ENCODE measurements at places on chromosomes 6 and 20. TPM values are rescaled to one million over a fixed set of nuclear protein-coding genes. Genes with fewer than 3 reads are reported as not detected.

Gene PROCR
- total RNA-seq: 45.4 TPM

Gene SAPCD1
- total RNA-seq: 6.0 TPM

DNA sequence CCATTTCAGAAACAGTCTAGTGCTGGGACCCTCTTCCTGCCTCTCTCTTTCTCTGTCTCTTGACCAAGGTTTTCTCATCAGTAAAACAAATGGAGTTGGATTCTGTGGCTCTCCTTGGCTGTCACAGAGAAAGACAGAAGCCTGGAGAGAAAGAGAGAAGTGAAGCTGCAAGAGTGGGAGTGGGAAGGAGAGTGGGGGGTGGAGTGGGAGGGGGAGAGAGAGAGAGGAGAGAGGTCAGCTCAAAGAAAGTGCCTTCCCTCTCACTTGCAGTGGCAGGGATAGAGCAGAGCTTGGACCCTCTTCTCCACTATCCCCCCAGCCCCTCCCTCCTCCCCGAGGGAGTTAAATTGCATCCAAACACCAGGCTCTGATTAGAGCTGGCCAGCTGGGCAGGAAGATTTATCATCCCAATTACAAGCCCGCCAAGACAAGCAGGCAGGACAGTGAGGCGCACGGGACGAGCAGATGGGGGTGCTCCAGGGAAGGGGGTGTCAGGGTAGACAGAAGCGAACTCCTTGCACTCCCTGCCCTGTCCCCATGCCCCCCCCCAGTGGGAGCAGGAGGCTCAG, 74.3 kb downstream of the CD40 start:
- H3K36me3 ChIP-seq: no peaks in the 10 kb centered on the region
- peaks cover 17% of the 10 kb centered on the region for H3K27me3 ChIP-seq
- no peaks in the 10 kb centered on the region for H3K4me1 ChIP-seq

DNA sequence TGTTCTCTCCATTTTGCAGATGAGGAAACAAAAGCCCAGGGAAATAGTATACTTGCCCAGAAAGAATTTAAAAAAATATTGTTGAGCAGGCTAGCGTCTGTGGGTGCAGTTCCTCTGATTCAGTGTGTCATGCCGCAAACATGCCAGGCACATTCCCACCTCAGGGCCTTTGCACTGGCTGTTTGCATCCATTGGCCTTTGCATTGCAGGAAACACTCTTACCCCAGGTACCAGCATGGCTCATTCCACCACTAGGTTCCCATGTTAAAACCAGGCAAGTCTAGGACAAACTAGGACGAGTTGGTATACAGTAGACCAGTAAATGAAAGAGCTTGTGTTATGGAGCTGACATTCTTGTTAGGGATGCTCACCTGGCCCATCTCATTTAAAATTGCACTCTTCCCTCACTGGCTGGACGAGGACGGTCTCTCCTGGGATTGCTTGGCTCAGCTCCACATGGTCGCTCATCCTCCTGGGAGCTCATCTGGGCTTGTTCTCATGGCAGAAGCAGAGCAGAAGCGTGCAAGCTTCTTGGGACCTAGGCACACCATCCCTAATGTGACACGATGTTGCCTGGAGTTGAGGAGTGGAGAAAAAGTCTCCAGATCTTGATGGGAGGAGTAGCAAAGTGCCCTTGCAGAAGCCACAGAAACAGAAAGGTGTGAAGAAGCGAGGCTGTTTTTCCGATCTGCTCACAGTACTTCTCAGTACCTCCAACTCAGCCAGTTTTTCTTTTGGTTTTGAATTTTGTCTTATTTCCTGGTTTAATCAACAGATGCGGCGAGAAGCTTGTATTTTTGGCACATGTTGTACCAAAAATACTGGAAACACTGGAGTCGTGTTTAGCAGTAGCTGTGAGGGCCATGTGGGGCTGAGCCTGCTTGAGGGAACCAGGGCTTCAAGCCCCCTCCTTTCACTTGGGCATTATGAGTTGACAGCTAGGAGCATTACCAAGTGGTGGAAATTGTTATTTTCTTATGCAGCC, 13.9 kb downstream of the ZNF831 start:
- DNase-seq: no peak
- peaks cover 73% of the 10 kb centered on the region for H3K27me3 ChIP-seq
- H3K27ac ChIP-seq: no peak overlapping the region
- no peaks in the 10 kb centered on the region for H3K36me3 ChIP-seq
- no peak overlapping the region for H3K4me3 ChIP-seq
- no peaks in the 10 kb centered on the region for H3K4me1 ChIP-seq

DNA sequence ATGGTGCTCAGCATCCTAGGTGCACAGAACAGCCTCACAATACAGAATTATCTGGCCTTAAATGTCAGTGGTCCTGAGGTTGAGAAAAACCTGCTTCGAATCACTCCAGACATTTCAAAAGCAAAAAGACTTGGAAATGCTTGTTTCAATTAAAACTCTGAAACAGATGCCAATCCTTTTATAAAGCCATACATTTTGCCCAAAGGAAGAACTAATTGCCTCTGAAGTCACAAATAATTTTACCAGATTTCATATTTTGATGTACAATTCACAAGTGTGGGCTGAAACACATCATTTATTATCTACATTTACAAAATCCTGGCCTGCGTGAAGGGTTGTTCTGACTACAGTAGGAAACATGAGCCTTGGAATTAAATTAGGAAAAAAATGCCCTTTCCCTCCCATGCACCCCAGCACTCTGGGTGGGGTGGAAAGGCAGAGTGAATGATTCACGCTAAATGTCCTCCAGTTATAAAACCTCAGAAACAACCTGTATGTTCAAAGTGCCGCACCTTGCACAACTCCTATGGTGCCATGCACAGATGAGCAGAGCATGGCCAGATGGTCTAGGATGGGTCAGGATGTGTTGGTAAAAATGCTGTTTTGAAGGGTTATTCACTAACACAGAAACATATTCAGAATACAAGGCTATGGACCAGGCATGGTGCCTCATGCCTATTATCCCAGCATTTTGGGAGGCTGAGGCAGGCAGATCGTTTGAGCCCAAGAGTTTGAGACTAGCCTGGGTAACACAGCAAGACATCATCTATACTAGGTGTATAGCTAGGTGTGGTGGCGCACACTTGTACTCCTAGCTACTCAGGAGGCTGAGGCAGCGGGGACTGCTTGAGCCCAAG, 87.0 kb downstream of the ZMYND8 start:
- H3K27me3 ChIP-seq: no peaks in the 10 kb centered on the region
- no peak overlapping the region for H3K4me3 ChIP-seq
- H3K4me1 ChIP-seq: peaks cover 15% of the 10 kb centered on the region
- peaks cover 7% of the 10 kb centered on the region for H3K36me3 ChIP-seq
- no peak for DNase-seq
- H3K27ac ChIP-seq: no peak overlapping the region

- H3K4me3 ChIP-seq: no peak overlapping the region
- peak; percentile 84 for DNase-seq
- no peaks in the 10 kb centered on the region for H3K36me3 ChIP-seq
These were observed 195.7 kb upstream of the SASH1 start for GRCh38 chr6:148146717-148147462.

GRCh38 chr6:46414398-46414797, 76.9 kb downstream of the RCAN2 start:
- no peak overlapping the region for H3K4me3 ChIP-seq
- H3K27me3 ChIP-seq: peaks cover 8% of the 10 kb centered on the region
- no peak for DNase-seq
- H3K4me1 ChIP-seq: no peaks in the 10 kb centered on the region
- no peaks in the 10 kb centered on the region for H3K36me3 ChIP-seq
- no peak overlapping the region for H3K27ac ChIP-seq

- H3K27me3 ChIP-seq: no peaks in the 10 kb centered on the region
- no peak overlapping the region for H3K27ac ChIP-seq
These were observed 27.4 kb upstream of the MAPRE1 start for GRCh38 chr20:32792316-32792715.

GRCh38 chr20:12808006-12808567, 200.7 kb upstream of the SPTLC3 start:
- DNase-seq: peak; percentile 34
- H3K36me3 ChIP-seq: no peaks in the 10 kb centered on the region
- H3K27me3 ChIP-seq: peaks cover 40% of the 10 kb centered on the region
- no peak overlapping the region for H3K4me3 ChIP-seq
- H3K4me1 ChIP-seq: no peaks in the 10 kb centered on the region

- peak overlapping the region; percentile 99 for H3K27ac ChIP-seq
- H3K4me3 ChIP-seq: peak overlapping the region; percentile 32
- DNase-seq: peak; percentile 89
- no peaks in the 10 kb centered on the region for H3K27me3 ChIP-seq
These were observed 93.3 kb upstream of the MARCKS start for GRCh38 chr6:113763876-113764275.

DNA sequence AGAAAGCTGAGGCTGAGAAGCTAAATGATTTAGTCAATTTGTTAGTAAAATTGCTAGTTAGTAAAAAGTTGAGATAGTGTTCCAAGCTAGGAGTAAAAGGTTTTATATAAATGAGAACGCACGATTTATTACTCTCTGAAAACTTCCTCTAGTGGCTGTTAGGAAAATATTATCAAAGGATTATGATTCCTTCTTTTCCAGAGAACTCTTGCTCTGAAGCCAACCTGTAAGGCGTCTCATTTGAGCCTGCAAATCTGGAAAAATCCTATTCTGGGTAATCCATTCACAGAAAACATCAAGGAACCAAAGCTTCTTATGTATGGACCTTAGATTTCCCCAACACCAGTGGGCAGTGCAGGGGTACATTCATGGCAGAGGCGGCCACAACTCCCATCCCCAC, 252.7 kb downstream of the SOD2 start:
- no peak for DNase-seq
- no peak overlapping the region for H3K4me3 ChIP-seq
- H3K36me3 ChIP-seq: no peaks in the 10 kb centered on the region

- H3K4me3 ChIP-seq: no peak overlapping the region
- no peak overlapping the region for H3K27ac ChIP-seq
- H3K4me1 ChIP-seq: no peaks in the 10 kb centered on the region
- H3K36me3 ChIP-seq: no peaks in the 10 kb centered on the region
- DNase-seq: no peak
- no peaks in the 10 kb centered on the region for H3K27me3 ChIP-seq
These were observed 14.9 kb downstream of the PRKN start for GRCh38 chr6:162712694-162713093.

DNA sequence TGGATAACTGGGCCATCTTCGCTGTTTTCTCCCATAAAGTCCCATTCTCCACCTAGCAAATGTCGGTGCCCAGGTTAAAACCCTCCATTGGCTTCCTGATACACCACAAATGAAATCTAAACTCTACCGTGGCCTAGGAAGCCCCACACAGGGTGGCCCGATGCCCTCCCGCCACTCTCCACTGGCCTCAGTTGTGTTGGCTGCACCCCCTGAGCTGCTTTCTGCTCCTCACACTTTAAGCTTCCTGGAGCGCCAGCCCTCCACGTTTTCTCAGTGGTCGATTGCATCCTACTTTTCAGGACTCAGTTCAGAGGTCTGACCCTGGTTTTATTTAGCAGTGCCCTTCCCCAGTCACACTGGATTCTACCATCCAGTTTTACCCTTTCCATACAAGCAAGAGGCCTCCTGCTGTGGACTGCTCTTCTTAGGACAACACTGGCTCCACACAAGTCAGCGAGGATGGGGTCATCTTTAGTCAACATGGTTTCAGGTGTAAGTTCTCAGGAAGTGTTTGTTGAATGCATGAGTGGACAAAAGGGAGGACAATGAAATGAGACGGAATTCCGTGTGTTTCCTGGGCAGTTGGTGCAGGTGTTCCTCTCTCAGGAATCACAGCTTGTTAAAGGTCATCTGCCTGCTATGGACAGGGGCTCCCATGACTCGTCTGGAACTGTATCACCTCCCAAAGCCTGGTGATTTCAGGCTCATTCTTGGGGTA, 124.1 kb downstream of the SULF2 start:
- H3K4me3 ChIP-seq: no peak overlapping the region
- H3K4me1 ChIP-seq: no peaks in the 10 kb centered on the region

GRCh38 chr6:165913676-165914570, 250.9 kb upstream of the PDE10A start:
- no peaks in the 10 kb centered on the region for H3K4me1 ChIP-seq
- H3K4me3 ChIP-seq: no peak overlapping the region
- no peak for DNase-seq
- peaks cover 22% of the 10 kb centered on the region for H3K27me3 ChIP-seq
- no peak overlapping the region for H3K27ac ChIP-seq
- H3K36me3 ChIP-seq: no peaks in the 10 kb centered on the region

DNA sequence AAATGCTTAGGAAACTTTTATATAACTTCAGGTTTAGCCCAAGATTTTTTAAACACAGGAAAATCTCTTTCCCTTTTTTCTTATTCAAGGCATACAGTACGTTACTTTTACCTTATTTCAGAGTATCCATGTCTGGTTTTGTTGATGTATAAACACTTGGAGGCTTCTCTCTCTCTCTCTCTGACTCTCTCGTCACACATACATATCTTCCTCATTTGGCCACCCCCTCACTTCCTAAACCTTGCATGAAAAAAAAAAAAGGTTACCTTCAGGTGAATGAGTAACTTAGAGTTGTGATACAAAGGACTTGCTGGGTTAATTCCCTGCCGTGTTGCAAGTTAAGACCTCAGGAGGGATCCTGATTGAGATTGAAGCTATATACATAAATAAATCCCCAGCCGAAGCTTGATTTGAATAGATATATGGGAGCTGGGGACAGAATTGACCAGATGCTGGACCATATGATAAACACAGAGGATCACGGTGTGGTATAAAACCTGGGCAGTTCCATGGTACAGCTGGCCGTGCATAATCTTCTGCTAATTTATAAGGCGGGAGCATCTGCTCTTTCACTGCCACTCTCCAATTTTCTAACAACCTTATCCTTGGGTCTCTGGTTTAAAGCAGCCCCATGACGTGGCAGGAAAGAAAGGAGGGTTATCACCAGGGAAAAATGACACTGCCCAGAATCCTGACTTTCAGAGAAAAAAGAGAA, 55.1 kb upstream of the IL20RA start:
- no peak for DNase-seq
- H3K4me3 ChIP-seq: no peak overlapping the region
- no peak overlapping the region for H3K27ac ChIP-seq
- no peaks in the 10 kb centered on the region for H3K27me3 ChIP-seq
